Central memory CD8-positive, alpha-beta T cell (primary cell): ENCODE measurements at places on chromosomes 5 and 9.

- DNase-seq: no peak
These were observed 48.6 kb upstream of the TLE1 start for GRCh38 chr9:81737871-81738507.

- DNase-seq: no peak
These were observed 1.1 kb downstream of the LHX2 start for GRCh38 chr9:124012368-124013301.

GRCh38 chr5:53928641-53929040 lies 368.2 kb downstream of the NDUFS4 start:
- no peak for DNase-seq

- no peak for DNase-seq
These were observed 112.3 kb upstream of the SMIM23 start for GRCh38 chr5:171673328-171673727.

DNA sequence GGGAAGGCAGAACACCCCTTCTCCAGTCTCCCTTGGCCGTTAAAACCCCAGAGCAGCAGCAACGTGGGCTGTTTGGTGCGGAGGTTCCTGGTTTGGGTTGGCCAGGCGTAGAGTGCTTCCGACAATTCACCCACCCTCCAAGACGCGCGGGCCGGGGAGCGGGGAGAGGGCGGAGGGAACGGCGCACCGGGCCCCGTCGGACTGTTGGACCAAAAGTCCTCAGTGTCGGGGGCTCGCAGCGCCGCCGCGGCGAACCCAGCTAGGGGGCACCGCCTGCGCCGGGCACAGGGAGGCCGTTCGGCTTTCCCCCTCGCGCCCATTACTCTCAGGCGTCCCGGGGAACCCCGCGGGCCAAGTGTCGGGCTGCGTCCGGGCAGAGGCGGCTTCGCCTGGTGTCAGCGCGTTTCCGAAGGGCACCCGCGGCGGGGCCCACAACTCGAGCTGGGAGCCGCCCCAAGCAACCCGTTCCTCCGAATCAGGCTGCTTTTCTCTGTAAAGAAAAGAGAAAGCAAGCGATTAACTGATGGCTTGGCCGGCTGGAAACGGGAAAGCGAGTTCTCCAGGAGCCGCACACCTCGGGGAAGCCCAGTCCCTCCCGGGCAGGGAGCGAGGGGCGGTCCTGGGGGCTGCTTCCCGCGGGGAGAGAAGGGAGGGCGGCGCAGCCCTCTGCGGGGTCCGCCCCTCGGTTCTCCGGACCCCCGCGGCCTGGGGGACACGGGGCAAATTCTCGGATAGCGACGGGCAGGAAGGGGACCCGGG lies 145.5 kb downstream of the ERCC6L2 start:
- peak; percentile 22 for DNase-seq

- DNase-seq: no peak
These were observed 371 bp upstream of the PITX1 start for GRCh38 chr5:135034236-135034962.

- DNase-seq: no peak
These were observed 201.3 kb downstream of the C9orf152 start for GRCh38 chr9:110006657-110007056.

DNA sequence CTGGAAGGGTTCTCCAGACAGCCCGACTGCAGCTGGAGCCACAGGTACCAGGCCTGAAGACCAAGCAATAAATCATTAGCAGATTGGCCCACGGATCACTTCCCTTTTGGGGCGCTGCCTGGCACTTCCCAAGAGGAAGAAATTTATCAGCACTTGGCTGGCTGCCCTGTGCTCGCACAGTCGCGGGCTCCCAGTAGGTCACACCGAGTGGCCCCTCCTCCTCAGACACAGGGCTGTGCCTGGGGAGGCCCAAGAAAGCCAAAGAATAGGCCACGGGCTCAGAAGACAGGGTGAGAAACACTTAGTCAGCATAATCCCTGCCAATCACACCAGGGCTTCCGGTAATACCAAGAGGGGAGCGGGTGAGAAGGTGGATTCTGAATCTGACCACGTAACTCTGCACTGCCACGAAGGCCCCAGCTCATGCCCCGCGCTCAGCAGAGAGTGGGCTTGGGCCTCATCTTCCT lies 115.7 kb upstream of the MSX2 start:
- DNase-seq: no peak

GRCh38 chr5:167406513-167406912 lies 884.9 kb upstream of the WWC1 start:
- no peak for DNase-seq

DNA sequence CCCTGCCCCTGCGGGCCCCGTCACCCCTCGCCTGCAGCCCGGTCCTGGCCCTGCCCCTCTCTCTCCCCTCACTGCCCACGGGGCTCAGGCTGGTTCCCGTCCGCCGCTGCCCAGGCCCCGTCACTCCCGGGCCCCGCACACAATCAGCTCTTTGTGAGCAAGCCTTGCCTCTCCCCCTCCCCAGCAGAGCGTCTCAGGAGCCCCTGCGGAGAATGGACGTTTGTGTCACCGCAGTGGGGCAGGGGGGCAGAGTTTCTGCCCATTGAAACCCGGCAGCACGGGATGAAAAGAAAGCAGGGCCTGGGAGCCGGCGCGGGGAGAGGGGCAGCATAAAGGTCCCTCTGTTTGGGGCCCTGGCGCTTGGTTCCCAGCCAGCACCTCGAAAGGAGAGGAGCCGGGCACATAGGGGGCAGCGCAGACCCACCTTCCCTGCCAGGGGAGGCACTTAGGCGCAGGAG lies 13.5 kb upstream of the NUP214 start:
- no peak for DNase-seq

- DNase-seq: no peak
These were observed 188.1 kb upstream of the IL12B start for GRCh38 chr5:159518371-159518770.

GRCh38 chr9:34549407-34549732 lies 26.6 kb upstream of the ENHO start:
- no peak for DNase-seq

GRCh38 chr9:127697575-127697974 lies 9.2 kb upstream of the CFAP157 start:
- no peak for DNase-seq

DNA sequence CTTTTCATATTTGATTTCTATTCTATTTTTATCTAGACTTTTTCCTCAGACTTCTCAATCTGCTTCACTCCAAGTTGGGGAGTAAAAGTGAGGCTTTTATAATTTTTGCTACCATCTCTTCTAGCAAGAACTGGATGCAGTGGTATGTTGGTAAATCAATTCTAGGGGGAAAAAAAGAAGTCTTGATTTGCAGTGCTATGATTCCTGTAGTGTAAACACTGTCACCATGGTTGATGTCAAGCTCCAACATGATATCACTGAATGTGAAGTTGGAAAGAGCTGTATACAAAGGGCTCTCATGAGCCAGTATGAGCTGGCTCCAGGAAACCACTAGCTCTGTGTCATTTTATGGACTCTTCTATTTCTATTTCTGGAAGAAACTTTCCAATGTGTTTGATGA lies 439.2 kb downstream of the NTRK2 start:
- no peak for DNase-seq

DNA sequence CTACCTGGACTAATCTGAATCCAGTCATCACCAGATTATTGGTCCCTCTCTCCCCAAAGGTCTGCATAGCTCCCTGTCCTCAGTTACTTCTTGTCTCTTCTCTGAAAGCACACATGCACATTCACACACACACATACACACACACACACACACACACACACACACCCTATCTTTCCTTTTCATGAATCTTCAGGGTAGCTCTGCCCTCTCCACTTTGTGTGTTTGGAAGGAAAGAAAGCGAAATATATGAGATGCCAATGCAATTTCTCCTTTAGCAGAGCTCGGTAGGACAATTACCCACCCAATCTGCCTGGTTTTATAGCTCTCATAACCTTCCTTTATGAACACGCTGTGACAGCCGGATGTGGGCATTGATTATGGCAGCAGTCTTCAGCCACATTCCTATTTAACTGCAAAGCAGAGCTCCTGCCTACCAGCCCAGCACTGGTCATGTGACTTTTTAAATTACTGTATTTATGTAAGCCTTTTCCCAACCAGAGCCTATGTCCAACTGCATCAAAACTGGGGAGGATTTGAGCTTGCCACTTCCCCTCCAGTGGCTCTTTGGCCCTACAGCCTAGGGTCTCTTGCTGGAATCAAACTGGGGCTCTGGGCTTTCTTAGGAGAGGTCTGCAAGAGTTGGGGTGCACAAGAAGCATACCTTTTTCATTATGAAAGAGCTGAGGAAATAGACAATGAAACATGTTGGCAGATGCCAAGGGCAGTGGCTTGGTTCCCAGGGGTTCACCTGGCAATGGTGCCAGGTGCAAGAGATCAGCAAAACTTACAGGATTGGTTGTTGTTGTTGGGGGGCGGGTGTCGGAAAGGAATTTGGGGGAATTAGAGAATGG lies 20.8 kb upstream of the MATR3 start:
- no peak for DNase-seq

GRCh38 chr9:95105519-95106287 lies 211.8 kb downstream of the FANCC start:
- no peak for DNase-seq

- DNase-seq: no peak
These were observed 452.1 kb downstream of the TUSC1 start for GRCh38 chr9:25225938-25226760.

DNA sequence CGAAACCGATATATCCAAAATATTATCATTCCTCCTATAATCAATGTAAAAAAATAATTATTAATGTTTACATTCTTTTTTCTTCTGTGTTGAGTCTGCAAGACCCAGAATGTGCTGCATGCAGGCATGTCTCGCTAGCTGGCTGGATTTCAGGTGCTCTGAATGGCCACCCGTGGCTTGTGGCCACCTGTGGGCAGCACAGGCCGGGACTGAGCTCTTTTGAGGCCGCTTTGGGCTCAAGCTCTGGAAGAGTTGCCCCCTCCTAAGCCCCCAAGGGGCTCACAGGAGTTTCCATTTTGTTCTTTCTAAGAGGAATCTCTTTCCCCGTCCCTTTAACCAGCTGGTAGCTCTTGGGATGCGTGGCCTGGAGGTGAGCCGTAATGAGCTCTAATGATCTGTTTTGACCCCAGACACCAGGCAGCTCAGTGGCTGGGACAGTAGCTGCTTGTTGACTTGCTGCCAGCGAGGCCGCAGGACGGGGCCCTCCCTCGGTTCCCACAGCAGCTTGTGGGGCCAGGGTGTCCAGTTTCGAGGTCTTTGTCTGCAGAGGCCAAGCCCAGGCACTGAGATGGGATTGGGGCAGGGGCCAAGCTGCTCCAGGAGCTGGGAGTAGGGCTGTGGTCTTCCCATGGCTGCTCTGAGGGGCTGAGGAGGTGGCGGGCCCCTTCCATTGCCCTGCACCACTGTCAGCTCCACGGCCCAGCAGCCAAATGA lies 20.8 kb downstream of the ASS1 start:
- no peak for DNase-seq

GRCh38 chr9:133189826-133190225 lies 19.2 kb downstream of the OBP2B start:
- DNase-seq: no peak

DNA sequence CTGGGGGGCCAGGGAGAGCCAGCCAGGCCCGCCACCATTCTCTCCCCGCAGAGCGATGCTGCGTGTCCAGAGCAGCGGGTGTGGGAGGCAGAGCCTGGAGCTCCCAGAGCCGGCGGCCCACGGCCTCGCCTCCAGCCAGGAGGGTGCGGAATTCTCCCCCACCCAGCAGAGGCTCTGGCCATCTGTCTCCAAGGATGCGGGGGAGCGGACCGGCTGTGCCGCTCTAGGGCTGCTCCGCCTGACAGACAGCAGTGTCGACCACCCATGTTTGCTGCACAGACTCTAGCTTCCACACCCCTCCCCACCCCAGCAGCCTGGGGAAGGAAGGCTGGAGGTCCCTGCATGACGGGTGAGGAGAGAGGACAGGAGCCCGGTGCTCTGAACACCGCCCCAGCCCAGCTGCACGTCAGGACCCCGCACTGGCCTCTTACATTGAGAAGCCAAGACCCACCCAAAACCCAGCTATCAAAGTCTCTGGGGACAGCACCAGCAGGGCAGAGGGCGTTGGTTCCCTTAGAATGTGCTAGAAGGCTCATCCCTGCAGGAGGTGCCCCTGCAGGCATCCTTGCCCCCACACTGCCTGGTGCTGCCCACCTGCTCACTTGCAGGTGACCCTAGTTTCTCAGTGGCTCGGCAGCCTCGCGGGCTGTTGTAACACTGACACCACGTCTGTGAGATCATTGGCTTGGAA lies 29.7 kb upstream of the FCN1 start:
- DNase-seq: no peak

- no peak for DNase-seq
These were observed 73.8 kb upstream of the ITGA2 start for GRCh38 chr5:52915176-52915875.

DNA sequence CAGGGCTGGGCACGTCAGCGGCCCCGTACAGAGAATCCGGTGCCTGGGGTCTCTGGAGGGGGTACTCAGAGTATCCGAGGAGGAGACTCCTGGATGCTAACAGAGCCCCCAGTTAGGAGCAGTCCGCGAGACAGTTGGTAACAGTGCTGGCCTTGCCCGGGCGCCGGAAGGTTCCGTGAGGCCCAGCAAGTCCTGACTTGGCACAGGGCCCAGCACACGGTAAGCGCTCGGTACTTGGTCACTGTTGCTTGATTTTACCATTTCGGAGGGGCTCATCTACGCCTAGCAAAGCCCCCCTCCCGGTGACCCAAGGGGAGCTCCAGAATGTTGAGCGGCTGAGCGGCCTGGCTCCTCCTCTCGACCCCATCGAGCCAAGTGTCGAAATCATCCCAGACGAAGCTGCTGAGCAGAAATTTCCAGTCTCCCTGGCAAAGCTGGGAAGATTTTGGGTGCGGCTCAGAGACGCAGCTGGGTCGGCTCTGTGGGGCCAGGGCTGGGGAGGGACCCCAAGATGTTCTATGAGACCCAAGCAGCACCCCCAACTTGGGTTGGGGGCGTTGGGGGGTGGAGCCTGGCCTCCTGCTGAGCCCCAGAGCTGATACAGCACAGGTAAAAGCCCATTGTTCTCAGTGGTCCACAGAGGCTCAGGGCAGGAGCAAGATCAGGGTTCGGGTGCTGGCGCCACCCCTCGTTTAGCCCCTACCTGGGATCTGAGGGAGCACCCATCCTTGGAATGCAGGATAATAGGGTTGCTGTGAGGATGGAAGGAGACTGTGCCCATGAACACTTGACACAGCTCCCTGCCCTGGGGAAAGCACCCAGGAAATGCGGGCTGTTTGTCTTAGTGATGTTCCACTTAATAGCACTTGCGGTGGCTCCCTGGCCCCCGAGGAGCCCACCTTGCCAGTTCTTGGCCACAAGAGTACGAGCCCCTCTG lies 137.2 kb downstream of the C9orf50 start:
- DNase-seq: no peak
